ENCODE measurements at places on chromosomes 5 and 9. TPM values are rescaled to one million over a fixed set of nuclear protein-coding genes. Genes with fewer than 3 reads are reported as not detected.

Gene DPYSL3
- 45.2 TPM for total RNA-seq

Gene CEMIP2
- total RNA-seq = 22.9 TPM

Gene ZNF883
- 1.1 TPM for total RNA-seq

Gene TEK
- 1.6 TPM for total RNA-seq

Gene VCAN
- total RNA-seq = 5.4 TPM

Gene UBE2R2
- total RNA-seq = 14.0 TPM

Gene GABRA6
- total RNA-seq = not detected

Measured in hematopoietic multipotent progenitor cell (in vitro differentiated cells).